ENCODE measurements at places on chromosomes 2 and 18.
A peak's percentile ranks its signal among the peaks of the same experiment; 100 is the strongest.

GRCh38 chr2:10947005-10947440 is 35.3 kb downstream of the KCNF1 start:
- DNase-seq, result no peak

- no peak for DNase-seq
These were observed 7.3 kb downstream of the CAPN10 start for GRCh38 chr2:240593703-240594451.

DNA sequence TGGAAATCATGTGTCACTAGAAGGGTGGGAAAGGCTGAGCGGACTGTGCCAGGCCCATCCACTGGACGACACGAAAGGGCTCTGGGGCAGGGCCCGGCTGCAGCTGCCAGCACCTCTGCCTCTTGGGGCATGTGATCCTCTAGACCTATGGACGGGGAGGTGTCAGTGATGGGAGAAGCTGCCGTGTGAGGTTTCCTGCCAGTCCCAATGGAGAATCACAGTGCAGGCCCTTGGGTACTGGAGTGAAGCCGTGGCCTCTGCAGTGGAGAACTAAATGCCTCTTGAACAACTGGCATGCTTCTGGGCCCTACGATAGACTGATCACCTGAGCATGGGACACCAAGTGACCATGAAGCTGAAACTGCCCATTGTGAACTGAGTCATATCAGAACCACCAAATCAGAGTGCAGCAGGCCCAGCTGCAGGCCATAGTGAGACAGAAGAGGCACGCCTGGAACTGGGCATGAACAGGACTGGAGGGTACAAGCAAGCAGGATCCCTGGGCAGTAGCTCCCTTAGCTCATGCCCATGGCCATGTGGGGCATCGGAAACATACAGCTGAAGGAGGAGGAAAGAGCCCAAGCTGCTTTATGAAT is 18.8 kb upstream of the RHOB start:
- no peak for DNase-seq

GRCh38 chr2:27977731-27978312 is 87.3 kb downstream of the BABAM2 start:
- no peak for DNase-seq

- no peak for DNase-seq
These were observed 360.0 kb downstream of the RND3 start for GRCh38 chr2:150127346-150127990.

GRCh38 chr2:45344071-45344470 is 267.0 kb downstream of the SRBD1 start:
- no peak for DNase-seq

GRCh38 chr2:221895366-221896121 is 323.4 kb upstream of the EPHA4 start:
- DNase-seq, result no peak

GRCh38 chr2:64574871-64575270 is 50.7 kb downstream of the AFTPH start:
- no peak for DNase-seq

- peak; percentile 58 for DNase-seq
These were observed 147.4 kb downstream of the MEIS1 start for GRCh38 chr2:66582104-66582986.

DNA sequence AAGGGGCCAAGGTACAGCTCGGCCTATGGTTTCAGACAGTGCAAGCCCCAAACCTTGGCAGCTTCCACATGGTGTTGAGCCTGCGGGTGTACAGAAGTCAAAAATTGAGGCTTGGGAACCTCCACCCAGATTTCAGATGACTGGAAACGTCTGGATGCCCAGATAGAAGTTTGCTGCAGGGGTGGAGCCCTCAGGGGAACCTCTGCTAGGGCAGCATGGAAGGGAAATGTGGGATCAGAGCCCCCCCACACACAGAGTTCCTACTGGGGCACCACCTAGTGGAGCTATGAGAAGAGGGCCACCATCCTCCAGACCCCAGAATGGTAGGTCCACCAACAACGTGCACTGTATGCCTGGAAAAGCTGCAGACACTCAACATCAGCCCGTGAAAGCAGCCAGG is 15.0 kb upstream of the DNAH7 start:
- no peak for DNase-seq

- peak; percentile 42 for DNase-seq
These were observed 51.5 kb downstream of the DNAJC10 start for GRCh38 chr2:182767578-182767977.

DNA sequence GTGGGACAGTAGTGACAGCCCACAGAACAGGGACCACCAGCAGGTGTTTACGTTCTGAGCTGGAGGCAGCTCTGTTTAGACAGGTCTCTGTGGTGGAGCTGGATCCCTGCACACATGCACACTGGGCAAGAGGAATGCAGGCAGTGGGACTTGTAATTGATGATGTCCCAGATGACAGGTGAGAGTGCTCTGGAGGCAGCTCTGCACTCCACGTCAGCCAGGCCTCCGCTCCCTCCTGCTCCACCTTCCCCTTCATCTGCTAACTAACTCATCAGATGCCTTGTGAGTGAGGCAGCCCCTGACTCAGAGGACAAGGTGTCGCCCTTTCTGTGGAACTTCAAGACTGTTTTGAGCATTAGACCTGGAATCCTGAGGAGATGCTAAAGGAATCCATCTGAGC is 53.2 kb downstream of the SH3YL1 start:
- no peak for DNase-seq

- no peak for DNase-seq
These were observed 26.6 kb downstream of the MBD2 start for GRCh38 chr18:54197747-54198411.

GRCh38 chr18:70289351-70290312 is 787 bp downstream of the SOCS6 start:
- DNase-seq, result peak; percentile 78

- DNase-seq, result no peak
These were observed 220.9 kb downstream of the DYSF start for GRCh38 chr2:71674158-71674851.

- no peak for DNase-seq
These were observed 9.3 kb downstream of the IL1R2 start for GRCh38 chr2:102000813-102001766.

DNA sequence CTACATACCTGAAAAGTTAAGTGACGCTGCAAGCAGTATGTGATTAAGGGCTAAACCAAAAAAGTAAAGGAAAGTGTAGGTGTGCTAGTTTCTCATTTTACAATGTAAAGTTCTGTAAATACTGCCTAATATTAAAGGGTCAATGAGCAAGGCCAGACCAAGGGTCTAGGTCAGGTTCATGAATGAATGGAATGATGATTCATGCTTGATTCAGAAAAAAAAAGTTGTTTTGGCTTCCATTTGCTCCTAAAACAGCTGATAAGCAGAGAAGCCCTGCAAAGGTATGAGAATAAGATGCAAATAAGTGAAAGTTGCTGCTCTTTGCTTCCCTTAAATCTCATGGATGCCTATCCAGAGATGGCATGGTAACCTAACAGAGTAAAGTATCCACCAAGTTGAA is 61.3 kb downstream of the PTRHD1 start:
- no peak for DNase-seq

DNA sequence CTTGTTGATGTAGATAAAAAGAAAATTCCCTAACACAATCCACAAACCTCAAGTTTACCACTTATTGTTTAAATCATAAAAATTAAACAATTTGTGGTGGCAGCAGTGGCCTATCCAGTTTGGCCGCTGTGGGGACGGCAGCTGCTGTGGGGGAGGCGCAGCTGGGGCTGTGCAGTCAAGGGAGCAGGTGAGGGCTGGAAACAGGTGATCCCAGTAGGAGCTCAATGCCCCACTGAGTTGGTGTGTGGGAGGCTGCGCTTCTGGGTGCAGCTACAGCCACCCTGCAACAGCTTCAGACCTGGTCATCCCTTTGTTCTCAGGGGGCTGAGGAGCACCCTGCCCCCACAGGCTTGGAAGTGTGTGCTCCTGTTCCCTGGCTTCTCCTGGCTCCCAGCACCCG is 266.0 kb upstream of the FSIP2 start:
- no peak for DNase-seq

DNA sequence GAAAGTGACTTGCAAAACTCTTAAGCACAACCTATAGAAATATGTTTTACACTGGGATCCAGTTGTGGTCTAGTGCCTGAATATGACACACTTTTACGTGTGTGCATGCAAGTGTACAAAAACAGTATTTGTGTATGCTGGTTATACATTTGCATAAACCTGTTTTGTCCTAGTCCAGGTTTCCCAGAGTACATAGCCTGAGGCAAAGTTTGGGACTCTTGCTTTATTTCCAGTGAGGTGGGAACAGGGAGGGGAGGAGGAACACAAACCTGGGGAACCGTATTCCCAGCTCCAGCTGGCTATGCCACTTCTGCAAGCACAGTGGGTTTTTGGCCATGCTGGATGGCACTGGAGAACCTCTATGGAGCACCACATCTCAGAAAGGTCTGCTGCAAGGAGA is 481.1 kb upstream of the HS6ST1 start:
- no peak for DNase-seq

GRCh38 chr2:203681978-203682377 is 24.5 kb upstream of the CD28 start:
- DNase-seq, result no peak

- no peak for DNase-seq
These were observed 129.4 kb upstream of the MAPRE2 start for GRCh38 chr18:34911661-34912384.

- peak; percentile 7 for DNase-seq
These were observed 36.7 kb downstream of the PRKD3 start for GRCh38 chr2:37287966-37288365.

DNA sequence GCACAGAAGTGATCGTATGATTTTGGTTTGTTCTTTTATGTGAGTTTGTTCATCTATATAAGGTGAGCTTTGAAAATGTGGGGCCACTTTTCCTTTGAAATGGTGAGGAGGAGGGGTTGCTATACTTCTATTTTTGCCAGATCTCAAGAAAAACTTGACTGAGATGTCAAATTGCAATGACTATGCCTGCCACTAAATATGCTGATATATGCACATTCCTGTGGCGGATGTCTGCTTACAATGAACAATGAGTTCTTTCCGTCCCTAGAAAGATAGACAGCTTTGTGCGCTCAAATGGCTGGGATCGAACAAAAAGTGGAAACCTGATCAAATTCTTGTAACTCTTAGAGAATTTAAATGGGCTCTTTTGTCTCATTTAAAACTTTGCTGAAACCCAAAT is 28.7 kb downstream of the MYT1L start:
- no peak for DNase-seq

GRCh38 chr2:150047620-150048222 is 439.7 kb downstream of the RND3 start:
- no peak for DNase-seq

DNA sequence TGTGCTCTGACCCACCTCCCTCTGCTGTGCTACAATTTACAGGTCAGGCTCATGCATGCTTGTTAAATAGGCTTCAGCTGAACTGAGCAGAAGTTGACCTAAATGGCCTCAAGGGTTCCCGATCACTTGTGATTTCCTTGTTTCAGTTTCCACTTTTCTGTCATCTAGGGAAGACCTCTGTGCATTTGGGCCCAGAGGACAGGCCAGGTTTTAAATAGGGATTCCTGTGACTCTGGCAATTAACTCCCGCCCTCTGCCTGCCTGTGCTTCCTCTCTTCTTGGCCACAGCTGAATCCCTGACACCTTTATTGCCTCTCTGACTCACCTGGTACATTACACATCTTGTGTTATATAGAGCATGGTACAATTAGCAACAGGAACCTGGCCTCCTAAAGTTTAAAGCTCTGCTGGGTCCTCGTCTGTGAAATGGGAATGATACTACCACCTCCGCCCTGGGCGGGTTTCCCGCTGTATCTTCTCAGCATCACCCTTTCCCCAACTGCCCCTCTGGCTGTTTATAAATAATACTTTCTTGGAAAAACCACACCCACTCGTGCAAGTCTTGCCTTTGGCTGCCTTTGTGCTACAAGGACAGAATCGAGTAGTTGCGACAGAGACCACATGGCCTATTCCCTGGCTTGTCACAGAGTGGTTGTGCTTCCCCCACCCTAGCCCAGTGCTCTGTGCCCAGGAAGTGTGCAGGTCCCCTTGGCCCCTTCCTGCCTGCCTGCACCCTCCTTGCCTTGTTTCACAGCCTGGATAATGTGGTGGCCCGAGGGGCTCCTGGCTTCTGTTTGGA is 7.9 kb downstream of the CABLES1 start:
- DNase-seq, result no peak

- peak; percentile 48 for DNase-seq
These were observed 15.0 kb downstream of the KCNJ13 start for GRCh38 chr2:232761301-232761907.

DNA sequence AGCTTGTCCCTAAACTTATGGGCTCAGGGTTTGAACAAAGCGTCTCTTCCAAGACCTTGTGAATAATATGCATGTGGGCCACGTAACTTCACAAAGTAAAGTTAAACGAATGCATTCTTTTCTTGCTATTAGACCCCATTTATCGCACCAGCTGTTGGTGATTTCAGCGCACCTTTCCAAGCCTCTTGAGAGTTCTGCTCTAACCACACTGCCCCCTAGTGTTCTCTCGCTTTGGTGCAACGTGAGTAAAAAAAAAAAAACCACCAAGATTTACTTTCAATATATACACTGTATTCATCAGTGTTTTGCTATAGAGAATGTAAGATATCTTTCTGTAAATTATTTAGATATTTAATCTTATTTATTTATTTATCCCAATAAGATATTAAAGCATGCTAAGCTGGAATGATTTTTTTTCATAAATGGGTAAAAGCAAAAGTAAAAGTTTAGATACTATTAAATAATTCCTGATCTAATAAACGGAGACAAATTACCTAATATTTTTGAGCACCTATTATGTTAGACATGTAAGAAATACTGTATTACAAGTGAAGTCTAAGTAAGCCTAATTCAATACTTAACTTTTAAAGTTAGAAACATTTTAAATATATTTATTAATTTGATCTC is 459.5 kb downstream of the DLGAP1 start:
- DNase-seq, result peak; percentile 89

- DNase-seq, result no peak
These were observed 376.7 kb downstream of the TDRD15 start for GRCh38 chr2:21500401-21500945.

- no peak for DNase-seq
These were observed 1127.1 kb downstream of the DPP10 start for GRCh38 chr2:115569547-115569946.

DNA sequence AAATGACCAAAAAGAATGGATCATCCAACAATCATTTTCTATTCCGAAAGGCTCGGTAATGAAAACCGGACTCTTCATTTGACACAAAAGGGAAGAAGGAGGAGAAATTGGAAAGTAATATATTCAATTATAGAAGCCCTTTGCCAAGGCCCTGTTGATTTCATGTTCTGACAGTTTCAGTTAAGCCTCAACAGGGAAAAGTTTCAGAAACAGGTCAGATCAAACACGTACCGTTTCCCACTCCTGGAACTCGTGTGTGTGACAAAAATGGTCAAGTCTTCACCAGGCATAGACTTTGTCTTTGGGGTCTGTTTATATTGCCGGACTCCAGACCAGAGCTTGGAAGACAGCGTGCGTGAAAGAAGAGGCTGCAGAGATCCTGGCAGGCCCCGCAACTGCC is 101.3 kb upstream of the BCL2L11 start:
- DNase-seq, result no peak

Measured in neural progenitor cell (in vitro differentiated cells).